ENCODE measurements at places on chromosomes 5 and 9.
A peak's percentile ranks its signal among the peaks of the same experiment; 100 is the strongest.

- DNase-seq, result no peak
Observed at GRCh38 chr9:126411948-126412284, 85.3 kb downstream of the MVB12B start.

GRCh38 chr5:39598661-39599248, 174.0 kb upstream of the DAB2 start:
- no peak for DNase-seq

- DNase-seq, result no peak
Observed at GRCh38 chr9:132218208-132218607, 56.4 kb downstream of the NTNG2 start.

DNA sequence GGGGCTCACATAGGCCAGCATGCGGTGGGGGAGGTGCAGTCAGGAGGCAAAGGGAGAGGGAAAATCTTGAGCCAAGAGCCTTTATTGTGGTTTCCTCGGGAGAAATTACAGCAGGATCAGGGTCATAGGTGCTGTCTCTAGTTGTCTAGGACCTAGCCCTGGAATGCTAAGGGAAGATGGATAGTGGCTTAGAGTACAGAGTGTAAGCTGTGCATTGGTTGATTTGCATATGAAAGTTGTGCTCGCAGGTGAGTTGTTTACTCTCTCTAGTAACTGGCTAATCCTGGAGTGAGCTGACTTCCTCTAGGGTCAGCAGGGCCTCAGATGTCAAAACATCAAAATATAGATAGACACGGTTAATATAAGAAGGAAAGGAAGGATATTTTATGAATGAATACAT, 877.7 kb downstream of the TLE4 start:
- DNase-seq, result no peak

- DNase-seq, result no peak
Observed at GRCh38 chr5:136098176-136098575, 34.5 kb upstream of the SMAD5 start.

DNA sequence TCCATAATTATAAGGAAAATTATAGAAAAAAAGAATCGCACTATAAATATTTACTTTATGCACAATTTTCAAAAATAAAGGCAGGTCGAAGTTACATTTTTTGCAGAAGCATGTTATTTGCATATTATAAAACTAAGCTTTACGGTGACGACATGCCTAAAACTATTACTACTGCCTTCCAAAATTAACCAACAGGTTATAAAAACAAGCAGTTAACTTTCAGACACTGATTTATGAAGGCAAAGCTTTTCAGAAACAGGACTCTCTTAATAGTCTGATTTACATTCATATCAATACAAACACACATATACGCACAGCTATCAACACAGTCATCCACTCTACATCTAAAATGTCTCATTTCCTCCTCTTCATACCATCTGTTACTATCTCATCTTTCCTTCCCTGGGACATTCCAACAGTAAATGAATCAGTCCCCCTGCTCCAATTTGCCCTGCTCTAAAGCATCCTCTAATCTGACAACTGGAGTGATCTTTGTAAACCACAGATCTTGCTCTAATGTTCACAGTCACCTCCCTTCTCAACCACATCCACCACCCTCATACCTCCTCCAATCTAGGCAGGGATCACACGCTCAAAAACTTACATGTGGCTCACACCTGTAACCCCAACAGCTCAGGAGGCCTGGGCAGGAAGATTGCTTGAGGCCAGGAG, 21.6 kb downstream of the FBXW11 start:
- DNase-seq, result no peak

DNA sequence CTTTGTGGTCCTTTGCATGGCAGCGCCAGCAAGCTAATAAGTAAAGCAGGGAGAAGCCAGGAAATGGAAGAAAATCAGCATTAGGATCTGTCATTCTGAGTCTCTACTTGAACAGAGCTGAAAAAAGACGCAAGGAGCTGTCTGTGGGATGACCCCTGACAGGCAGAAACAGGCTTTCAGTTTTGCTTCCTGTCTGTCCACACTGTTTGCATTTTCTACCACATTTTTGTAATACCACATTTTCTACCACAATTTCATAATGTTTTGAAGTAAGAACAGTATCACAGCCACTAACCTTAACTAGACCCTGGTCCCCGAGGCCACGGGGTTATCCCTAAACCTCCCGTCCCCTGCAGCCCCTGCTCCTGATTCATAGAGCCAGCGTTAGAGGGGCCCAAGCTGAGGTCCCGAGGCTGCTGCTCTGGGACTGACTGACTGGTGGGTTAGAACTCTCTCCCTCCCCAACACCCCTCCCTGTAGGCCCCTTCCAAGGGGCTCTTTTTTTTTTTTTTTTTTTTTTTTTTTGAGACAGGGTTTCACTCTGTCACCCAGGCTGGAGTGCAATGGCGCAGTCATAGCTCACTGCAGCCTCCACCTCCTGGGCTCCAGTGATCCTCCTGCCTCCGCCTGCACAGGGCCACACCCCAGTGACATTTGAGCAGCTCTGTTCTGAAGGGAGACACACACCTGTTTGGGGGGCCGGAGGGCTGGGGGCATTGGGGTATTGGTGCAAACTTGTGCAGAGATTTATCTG, 4.0 kb upstream of the CLIC3 start:
- no peak for DNase-seq

- peak; percentile 57 for DNase-seq
Observed at GRCh38 chr5:135587721-135588663, 9.2 kb upstream of the CXCL14 start.

- DNase-seq, result no peak
Observed at GRCh38 chr5:74222806-74223205, 417.7 kb downstream of the ENC1 start.

- no peak for DNase-seq
Observed at GRCh38 chr5:120096413-120096812, 367.7 kb upstream of the PRR16 start.

- DNase-seq, result no peak
Observed at GRCh38 chr9:35568196-35568595, 36.9 kb upstream of the TESK1 start.

DNA sequence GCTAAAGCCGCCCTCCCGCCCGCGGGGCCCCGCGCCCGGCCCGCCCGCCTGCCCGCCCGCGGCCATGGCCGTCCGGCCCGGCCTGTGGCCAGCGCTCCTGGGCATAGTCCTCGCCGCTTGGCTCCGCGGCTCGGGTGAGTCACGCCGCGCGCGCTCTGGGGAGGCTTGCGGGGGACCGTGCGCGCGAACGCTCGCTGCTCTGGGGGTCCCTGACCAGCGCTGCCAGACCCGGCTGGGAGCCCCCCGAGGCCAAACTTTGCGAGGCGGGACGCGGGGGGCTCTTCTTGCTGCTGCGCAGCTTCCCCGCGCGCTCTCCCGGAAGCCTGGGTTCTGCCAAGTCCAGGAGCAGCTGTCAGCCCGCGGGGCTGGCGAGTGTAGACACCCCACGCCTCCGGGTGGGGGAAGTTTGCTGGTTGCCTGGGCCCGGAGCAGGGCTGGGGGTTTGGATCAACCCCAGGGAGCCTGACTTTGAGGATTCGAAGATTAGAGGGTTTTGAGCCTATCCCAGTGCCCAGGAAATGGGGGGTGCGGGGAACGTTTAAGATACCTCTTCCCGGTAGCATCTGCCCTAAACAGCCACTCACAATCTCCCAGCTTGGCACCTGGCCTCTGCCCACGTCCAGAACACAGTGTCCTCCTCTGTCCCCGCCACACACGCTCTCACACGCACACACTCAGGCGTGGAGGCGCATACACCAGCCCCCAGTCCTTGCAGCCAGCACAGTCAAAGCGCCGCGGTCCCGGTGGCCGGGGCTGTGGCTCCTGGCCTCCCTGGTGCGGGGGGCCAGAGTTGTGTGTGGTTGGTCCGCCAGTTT, 535 bp downstream of the UNC5A start:
- DNase-seq, result no peak

DNA sequence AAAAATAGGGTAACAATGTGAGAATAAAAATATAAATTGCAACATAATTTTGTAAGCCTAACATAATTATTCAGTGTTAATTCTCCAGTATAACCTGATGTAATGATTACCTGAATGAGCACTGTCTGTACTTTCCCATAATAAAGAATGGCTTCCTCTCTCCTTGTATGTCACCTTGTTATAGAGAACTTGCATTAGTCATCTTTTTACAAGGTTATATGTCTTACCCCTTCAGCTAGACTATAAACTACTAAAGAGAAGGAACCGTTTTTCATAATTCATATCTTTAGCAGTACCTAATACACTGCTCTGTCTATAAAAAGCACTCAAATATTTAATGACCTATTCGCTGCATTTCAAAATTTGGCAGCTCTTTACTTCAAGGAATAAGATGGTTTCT, 19.8 kb downstream of the STRBP start:
- no peak for DNase-seq

- DNase-seq, result no peak
Observed at GRCh38 chr9:114271556-114272510, 51.1 kb upstream of the ORM1 start.

DNA sequence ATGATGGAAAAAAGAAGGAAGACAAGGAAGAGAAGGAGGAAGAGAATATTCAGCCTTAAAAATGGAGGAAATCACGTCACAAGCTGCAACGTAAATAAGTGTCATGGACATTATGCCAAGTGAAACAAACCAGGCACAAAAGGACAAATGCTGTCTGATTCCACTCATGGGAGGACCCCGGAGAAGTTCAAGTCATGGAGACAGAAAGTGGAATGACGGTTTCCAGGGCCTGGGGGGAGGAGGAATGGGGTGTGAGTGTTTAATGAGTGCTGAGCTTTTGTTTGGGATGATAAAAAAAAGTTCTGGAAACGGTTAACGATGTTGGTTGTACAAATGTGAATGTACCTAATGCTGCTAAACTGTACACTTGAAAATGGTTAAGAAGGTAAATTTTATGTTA, 439.5 kb downstream of the GADD45G start:
- DNase-seq, result no peak

GRCh38 chr9:100229561-100229960, 123.2 kb downstream of the TEX10 start:
- DNase-seq, result no peak

- no peak for DNase-seq
Observed at GRCh38 chr5:108830705-108831276, 83.1 kb downstream of the FER start.

GRCh38 chr5:131226899-131227298, 37.0 kb upstream of the CDC42SE2 start:
- DNase-seq, result no peak

DNA sequence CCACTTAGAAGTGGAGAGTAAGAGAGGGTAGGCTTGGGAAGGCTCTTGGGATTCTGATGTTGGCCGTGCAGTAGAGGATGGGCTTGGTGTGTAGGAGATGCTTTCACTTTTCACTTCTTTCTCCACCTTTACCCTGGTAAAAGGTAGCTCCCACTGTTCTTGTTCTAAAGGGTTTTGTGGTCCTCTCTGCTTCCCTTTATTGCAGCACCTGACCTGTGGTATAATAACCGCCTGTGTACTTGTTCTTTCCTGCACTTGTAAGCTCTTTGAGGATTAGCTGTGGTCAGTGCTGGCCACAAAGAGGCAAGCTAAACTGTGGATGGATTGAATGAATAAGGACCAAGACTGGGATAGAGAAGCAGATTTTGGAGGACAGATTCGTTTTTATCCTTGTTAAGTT, 25.2 kb downstream of the KDM4C start:
- DNase-seq, result no peak

GRCh38 chr9:114717908-114718486, 36.0 kb upstream of the TEX48 start:
- no peak for DNase-seq

GRCh38 chr9:112218908-112219307, 43.8 kb upstream of the SUSD1 start:
- DNase-seq, result no peak

DNA sequence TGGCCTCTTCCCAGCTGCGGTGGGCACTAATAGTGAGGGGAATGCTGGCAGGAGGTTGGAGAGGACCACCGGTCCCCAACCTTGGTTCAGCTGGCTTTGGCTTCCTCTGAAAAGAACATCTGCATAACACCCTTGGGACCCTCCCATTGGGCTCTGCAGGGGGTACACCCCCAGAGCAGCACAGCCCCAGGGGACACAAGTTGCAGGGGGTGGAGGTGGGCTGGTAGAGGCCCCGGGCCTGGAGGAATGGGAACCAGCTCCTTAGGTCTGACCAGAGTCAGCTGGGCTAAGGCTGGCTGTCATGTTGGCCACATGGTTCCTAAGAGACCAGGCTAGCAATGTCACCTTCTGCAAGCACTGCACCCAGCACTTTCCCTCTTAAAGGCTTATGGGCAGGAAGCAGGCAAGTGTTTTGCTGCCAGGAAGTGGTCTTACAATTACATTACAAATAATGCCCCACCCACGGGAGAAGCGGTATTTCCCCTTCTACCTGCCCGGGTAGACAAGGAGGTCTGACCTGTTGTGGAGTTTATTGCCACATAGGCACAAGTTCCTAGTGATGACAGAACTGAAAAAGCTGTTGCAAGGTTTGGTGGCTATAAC, 18.1 kb downstream of the GCNT4 start:
- no peak for DNase-seq

DNA sequence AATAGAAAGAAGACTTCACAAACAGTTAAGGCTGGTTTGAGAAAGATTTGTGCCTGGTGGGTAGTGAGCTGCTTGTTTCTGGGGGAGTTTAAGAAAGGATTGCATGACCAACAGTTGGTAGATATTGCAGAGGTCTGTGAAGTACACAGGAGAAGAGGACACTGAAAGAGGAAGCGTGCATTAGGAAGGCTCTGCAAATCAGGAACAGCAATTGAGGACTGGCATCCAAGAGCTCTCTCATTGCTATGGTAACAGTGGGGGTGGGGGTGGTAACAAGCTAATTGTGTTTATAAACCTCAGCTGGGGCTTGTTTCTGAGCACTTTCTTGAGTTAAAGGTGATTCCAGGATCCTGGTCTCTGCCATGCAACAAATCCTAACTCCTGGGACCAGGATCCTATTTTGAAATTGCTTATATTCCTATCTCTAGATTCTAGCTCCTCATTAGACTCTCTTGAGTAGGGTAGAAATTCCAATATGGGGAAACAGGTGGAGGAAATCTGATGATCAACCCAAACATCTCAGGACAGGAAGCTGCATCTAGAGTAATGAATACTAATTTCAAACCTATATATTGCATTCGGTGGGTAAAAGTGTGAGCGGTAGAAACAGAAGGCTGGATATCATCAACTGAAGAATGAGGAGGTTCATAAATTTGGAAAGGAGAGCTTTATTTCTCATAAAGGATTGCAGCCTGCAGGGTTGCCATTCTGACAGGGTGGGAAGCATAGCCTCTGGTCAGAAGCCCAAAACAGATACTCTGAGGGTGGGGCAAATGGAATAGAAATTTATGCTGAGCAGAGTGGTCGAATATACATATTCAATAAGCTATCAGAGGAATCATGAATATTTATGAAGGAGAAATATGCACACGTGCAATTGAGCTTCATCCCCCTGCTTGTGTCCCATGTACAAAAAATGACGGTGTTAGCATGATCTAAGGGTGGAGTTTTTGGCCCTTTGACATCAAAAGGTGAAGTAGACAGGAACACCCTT, 79.4 kb downstream of the PTTG1 start:
- DNase-seq, result no peak
